Activated effector memory CD4-positive, alpha-beta T cell treated with Interleukin-2 at 50 U/mL for 16 hours (primary cell): ENCODE measurements at places on chromosomes 3 and 15.

GRCh38 chr15:43125100-43125661 is 8.2 kb upstream of the TMEM62 start:
- DNase-seq, result no peak

- no peak for DNase-seq
These were observed 20.4 kb downstream of the STARD5 start for GRCh38 chr15:81303244-81304225.

DNA sequence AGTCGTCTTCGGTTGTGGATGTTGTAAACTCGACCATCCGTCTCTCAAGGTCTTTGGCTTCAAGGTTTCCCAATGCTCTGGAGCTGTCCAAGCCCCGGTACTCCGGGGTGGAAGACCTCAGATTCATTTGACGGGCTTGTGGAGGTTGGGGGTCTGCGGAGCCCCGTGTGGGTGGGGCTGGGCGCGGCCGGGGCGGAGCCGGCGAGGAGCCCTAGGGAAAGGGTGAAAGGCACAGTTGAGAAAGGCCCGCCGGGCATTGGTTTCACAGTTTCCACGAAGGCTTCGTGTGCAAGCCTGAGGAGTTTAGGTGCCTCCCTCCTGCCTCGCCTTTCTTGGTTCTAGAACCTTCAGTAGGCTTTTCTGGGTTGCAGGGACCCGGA is 360 bp upstream of the MGA start:
- DNase-seq, result no peak

DNA sequence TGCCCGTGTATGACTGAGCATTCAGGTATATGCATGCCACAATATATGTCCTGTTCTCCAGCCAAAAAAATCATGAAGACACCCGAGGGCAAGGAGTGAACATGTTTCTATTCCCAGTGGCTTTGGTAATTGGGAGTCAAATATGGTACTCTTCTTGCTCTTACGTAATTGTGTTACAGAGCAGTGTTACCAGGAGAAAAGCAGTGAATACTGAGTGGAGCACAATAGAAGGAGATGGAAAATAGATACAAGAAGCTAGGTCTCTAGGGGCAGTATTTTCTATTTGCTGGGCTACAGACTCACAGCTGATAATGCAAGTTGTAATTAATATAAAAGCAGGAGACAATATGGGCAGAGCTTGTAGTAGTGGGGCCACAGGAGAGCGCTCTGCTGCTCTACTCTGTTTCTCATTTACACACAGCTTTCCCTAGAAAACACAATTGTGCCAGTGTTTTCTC is 13.2 kb downstream of the MEIS2 start:
- DNase-seq, result no peak

DNA sequence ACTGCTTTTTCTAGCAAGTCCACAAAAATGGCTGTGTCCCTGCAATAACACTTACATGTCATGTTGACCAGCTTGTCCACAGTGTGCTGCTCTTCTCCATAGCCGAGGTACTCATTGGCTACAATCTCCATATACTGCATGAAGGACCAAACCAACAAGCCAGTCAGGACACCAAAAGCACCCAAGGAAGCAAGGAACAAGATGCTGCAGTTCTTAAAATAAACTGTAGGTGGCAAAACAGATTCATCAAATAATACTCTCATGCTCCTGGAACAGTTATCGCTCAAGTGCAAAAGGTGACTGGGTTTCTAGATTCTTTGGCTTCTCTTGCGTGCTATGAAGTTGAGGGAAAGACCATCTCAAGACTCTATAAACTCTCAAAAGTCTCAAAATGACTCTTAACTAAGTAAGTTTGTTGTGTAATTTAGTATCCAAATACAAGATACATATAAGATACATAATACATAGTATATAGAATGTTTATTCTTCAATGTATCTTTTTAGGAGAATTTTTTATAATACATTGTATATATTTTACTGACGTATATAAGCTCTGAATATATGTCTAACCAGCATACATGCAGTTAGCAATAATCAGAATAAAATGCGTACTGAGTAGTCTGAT is 57.0 kb downstream of the NEK10 start:
- DNase-seq, result no peak

- DNase-seq, result no peak
These were observed 52.8 kb downstream of the ITGA11 start for GRCh38 chr15:68379058-68379758.

DNA sequence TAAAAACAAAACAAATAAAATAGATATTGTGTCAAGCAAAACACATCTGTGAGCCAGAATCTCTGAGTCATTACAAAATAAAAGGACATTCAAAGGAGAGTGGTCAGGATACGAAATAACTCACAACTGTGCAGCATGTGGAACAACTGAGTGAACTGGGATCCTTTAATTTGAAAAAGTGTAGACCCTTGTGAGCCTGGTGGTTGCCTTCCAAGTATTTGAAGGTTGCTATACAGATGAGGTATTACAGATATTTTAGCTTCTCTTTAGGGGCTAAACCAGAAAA is 26.7 kb downstream of the KCNMB2 start:
- no peak for DNase-seq

- no peak for DNase-seq
These were observed 37.2 kb downstream of the WHAMM start for GRCh38 chr15:82846621-82847020.

DNA sequence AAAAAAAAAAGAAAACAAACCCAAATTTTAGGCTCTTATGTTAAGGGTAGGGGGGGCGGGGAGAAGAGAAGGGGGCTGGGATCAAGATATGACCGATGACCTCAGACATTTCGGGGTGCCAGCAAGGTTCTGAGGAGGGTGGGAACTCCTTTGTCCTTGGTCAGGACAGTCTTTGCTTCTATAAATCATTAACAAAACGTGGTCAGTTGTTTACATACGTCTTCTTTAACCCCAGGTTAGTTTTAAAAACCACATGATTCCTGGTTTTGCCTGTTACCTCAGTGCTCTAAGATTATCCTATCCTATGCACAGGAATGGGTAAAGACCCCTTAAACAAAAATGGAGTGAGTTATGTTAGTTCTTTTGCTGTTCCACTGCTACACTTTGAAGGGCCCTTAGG is 285.5 kb downstream of the GABRG3 start:
- no peak for DNase-seq

GRCh38 chr3:18580268-18580667 is 155.1 kb upstream of the SATB1 start:
- no peak for DNase-seq

- no peak for DNase-seq
These were observed 242.1 kb downstream of the CBLB start for GRCh38 chr3:105626739-105627138.

DNA sequence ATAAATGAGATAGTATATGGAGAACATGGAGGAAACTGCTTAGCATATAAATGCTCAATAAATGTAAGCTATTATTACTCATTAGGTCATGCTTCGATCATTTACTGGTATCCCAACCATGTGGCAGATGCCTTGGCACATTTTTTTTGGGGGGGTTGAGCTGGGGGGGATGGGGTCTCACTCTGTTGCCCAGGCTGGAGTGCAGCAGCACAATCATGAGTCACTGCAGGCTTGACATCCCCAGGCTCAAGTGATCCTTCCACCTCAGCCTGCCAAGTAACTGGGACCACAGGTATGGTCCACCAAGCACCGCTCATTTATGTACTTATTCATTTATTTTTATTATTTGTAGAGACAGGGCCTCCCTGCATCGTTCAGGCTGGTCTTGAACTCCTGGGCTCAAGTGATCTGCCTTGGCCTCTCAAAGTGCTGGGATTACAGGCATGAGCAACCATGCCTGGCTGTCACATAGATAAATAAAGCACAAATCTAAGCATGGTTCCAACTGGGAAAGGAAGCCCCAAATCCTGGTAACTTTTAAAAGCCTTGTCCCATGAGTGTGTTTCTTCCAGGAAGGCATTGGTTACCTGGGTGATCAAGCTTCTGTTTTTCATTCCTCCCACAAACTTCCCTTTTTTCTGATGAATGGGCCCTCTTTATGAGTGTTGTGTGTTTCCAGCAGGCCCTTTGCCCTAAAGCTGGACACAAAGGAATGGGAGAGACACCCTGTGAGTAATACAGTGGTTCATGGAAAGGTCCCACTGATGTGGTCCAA is 147.4 kb upstream of the UMPS start:
- DNase-seq, result no peak

DNA sequence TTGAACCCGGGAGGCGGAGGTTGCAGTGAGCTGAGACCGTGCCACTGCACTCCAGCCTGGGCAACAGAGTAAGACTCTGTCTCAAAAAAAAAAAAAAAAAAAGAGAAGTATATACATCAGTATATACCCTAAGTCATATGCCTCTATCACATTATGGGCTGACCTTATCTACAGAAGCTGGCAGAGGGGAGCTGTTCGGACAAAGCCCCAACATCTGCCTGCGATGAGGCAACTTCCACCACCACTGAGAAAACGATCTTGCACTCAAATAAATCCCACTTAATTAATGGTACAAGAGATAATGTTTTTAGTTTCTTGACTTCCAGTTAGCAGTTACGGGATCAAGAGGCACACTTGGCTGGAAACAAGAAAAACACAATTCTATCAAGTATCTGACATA is 2.2 kb downstream of the GLT8D1 start:
- no peak for DNase-seq

DNA sequence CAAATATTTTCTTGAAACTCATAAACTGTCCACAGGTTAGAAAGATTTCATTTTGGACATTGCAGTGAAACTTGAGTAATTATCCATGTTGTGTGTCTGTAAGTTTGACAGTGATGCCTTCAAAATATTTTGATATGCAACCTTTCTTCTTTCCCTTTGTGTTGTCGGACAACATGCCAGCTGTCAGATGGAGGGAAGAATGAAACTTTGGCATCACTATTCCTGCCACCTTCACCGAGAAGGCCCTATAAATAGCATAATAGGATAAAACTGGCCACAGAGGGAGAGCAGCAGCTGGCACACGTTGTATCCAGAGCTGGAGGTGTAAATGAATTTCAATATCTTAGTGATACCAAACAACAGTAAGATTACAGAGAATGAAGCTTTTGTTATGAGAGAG is 436.7 kb upstream of the CFAP20DC start:
- DNase-seq, result no peak
